AG10803 (cell line): ENCODE measurements at places on chromosomes 12 and 14.

DNA sequence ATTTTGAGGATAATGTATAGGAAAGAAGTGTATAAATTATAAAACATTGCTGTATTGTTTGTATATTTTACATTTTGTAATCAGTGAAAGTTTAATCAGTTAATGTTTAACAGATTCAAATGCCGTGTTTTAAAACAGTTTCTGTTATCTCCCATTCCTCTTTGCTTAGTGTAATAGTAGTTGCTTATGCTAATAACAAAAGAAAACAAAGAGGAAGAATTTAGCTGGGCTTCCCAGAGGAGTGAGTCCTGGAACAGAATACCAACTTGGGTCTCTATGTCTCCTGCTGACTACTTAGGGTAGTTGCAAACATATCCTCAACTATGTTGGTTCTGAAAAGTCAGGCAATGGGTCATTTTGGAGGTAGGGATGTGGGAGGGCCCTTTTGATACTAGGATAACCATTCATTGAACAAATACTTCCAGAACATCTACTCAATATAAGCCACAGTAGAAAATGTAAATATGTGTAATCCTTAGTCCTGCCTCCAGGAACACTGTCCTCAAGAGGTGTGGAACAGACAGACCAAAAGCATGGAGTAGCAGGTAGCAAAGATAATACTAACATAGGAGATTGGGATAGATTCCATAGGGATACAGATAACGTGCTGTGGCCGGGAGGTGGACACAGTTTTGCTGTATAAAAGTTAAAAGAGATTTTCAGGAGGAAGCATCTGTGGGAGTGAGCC is 36.1 kb upstream of the EVL start:
- DNase-seq: peak; percentile 12

DNA sequence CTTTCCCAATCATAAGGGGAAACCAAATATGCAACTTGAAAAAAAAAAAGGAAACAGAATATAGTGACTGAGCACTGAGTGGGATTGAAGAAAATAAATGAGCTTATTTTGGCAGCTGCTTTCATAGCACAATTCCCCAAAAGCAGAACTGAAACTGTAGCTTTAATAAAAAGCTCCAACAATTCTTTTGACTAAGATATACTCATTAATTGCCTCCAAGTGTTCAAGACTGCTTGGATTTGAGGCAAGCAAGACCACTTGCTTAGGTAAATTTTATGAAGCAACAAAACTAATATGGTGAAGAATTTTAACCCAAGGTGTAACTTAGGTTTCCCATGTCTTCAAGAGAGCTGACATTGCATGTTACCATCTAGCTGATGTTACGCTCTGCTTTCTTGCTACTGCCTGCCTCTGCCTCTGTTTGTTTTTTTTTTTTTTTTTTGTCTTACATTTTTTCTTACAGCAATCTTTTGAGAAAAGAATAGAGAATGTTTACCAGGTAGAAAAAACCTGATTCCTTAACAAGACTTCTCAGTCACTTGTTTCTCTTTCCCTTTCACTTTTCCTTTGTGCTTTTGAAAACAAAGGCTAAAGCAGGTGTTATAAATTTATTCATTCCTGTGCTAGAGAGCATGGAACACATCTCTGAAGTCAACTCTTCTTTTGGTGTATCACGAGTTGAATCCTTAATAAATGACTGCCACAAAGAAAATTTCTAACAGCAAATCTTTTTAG is 134.4 kb downstream of the BCAT1 start:
- no peak for DNase-seq

GRCh38 chr12:84336231-84336630 is 576.4 kb downstream of the SLC6A15 start:
- no peak for DNase-seq

DNA sequence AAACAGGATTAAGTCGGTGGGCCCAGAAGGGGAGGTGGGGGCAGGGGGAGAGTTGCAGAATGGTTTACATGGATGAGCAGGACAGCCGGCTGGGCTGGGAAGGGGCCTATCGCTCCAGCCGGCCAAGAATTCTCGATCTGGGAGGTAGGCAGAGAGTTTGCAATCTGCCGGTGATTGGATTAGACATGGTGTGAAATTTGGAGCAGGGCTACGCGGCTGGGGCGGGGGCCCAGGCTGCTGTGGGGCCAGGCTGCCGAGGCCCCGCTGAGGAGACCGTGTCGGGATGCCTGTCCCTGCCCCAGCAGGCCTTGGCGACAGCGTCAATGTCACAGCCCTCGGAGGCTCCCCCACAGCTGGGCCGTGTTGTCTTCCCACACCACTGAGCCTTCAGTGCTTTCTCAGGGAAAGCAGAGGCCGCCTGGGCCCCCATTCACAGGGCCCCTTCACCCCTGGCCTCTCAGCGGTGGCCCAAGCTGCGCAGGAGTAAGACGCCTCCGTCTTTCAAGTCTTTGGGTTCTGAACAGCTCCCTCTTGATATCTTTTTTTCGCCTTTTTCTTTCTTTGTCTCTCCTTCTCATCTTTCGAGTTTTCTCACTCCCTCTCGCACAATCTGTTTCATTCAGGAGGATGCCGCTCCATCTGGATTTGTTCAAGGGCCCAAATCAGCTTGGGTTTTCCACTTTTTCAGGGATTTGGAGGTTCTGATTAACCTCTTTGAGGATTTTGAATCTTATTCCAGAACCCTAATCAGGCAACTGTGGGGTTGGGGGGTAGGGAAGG is 117.5 kb upstream of the PARP11 start:
- no peak for DNase-seq

DNA sequence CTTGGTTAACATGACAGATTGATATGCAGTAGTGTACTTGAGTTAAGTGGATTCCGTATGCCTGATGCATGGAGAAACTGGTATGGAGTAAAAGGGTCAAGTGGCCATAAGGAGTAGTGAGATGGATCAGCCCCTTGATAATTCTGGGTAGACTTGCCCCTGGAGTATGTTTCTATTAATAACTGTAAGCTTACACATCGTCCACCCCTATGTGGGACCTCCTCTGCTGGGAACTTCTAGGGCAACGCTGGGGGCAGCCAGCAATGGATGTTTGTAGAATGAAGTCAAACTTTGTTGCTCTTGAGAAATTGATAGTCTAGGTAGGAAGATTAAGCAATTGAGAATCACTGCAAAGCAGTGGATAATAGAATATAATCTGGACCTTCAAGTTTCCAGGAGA is 3.5 kb downstream of the C12orf75 start:
- peak; percentile 73 for DNase-seq

DNA sequence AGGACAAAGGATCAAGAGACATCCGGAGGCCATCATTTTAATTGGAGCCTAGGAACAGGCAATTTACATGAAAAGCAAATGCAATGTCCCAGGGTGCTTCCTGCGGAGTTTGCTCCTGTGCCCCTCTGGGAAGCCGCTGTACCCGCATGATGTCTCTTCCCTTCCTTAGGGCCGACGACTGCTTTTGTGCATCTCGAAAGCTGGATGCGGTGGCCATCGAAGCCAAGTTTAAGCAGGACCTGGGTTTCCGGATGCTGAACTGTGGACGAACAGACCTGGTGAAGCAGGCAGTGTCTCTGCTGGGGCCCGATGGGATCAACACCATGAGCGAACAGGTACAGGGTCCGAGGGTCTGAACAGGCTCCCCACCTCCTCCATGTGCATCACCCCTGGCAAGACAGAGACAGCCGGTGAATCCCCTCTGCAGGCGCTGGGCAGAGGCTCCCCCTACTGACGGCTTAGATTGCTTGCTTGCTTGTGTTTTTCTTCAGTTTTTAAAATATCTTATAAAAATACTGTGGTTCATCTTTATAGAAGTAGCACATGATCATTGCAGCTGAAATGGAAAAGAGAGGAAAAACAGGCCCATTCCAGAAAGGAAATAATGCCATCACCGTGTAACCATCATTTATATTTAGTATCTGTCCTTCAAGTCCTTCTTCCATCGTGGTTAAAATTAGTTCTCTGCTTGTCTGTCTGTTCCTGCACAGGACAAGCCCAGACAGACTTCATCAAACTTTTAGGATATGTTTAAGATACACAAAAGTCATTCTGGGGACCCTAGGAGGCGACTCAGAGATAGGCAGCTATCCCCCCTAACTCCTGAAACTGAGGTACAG is 75.4 kb upstream of the PWP1 start:
- DNase-seq: peak; percentile 37

- no peak for DNase-seq
Measured at GRCh38 chr12:89951694-89952060, 243.0 kb upstream of the ATP2B1 start.

DNA sequence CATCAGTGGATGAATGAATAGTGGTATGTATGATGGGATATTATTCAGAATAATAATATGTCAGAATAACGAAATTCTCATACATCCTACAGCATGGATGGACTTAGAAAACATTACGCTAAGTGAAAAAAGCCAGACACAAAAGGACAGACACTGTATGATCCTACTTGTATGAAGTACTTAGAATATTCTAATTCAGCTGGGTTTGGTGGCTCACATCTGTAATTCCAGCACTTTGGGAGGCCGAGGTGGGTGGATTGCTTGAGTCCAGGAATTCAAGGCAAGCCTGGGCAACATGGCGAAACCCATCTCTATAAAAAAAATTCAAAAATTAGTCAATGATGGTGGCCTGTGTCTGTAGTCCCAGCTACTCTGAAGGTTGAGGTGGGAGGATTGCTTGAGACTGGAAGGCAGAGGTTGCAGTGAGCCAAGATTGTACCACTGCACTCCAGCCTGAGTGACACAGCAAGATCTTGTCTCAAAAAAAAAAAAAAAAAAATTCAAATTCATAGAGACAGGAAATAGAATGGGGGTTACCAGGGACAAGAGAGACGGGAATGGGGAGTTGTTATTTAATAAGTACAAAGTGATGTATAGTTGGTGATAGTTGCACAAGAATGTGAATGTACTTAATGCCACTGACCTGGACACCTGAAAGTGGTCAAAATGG is 132.3 kb downstream of the CHST11 start:
- no peak for DNase-seq

DNA sequence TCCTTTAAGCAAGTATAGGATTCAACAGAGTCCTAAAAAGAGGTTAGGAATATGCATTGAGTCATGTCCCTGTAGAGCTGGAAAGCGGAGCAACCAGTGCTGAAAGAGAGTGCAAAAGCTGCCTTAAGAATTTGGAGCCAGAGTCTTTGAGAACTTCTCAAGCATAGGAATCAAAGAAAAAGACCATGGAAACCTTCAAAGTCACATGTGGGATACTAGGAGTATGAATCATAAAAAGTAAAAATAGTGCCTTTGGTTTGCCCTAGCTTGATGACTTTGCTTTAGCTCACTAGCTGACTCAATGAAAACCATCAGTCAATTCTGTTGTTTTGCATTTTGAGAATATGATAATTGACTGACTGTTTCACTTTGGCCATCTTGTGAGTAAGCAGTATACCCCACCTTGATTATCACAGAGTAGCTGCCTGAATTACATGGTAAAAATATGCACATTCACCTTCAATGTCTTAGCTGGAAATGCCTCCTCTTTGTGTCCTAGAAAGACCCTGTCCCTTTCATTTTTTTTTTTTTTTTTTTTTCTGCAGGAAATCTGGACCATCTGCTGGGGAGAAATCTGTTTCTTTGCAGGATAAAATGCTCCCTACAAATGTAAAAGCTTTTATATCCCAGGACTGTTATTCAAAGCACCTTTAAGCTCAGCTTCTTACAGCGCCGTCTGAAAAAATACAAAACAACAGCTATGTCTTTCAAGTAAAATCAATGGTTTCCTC is 248.6 kb upstream of the KRR1 start:
- DNase-seq: peak; percentile 61

GRCh38 chr12:8698879-8699278 is 1.1 kb downstream of the RIMKLB start:
- DNase-seq: peak; percentile 13

GRCh38 chr14:68246786-68247105 is 427.2 kb downstream of the RAD51B start:
- no peak for DNase-seq

DNA sequence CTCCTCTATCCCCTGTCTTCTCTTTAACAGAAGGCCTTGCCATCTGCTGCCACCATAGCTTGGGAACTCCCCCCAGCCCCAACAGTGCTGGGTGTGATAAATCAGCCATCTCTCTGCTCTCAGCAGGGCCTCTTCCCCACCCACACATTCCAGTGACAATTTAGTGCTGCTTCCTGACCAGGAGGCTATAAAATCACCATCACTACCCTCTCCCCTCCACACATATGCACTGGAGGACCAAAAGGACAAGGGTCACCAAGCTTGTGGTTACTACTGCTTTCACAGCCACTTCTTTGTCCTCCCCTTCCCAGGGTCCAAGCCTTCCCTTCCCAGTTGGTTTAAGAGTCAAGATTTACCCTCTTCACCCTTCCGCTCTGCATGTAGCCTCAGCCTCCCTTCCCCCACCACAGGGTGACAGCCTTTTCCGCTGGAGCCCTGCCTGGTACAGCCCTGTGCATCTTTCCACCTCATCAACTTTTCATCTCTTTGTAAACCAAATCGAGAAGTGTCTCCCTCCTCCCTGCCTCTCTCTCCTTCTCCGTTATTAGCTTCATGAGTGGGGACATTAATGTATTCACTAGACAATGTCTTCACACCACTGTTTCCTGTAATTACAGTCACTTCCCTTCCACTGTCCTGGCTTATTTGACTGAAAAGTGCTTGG is 9.4 kb downstream of the PSMB5 start:
- no peak for DNase-seq

DNA sequence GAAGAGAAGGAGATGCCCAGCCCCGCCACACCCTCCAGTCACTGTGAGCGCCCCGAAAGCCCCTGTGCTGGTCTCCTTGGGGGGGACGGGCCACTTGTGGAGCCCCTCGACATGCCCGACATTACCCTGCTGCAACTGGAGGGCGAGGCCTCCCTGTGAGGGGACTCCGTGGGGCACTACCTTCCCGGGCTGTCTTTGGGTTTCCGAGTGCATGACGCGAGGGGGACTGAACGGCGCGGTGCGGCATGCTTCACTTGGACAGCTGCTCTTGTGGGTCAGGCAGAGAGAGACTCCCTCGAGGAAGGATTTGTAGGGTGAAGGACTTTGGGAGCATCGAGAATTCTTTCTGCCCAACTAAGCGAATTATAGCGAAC is 1.1 kb downstream of the CCDC184 start:
- DNase-seq: no peak
